ENCODE measurements at places on chromosomes 13 and 19.

- DNase-seq = no peak
Measured at GRCh38 chr13:80603351-80603750, 262.4 kb upstream of the SPRY2 start.

DNA sequence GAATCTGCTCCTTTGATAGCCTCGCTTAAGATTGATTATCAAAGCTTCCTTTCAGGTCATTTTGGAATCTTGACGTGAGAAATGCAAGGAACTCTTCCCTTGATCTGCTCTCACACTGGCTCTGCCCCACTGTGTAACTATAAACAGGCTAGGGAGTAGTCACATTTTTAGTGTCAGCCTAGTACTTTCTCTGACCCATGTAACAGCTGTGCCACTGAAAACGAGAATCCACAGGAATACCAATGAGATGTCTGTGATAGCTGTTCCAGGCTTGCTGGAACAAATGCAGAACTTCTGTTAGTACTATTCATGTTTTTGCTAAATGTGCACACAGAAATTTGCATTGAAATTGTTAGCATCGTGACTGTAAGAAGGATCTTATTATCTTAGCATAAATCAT lies 221.3 kb downstream of the MYO16 start:
- DNase-seq = no peak

DNA sequence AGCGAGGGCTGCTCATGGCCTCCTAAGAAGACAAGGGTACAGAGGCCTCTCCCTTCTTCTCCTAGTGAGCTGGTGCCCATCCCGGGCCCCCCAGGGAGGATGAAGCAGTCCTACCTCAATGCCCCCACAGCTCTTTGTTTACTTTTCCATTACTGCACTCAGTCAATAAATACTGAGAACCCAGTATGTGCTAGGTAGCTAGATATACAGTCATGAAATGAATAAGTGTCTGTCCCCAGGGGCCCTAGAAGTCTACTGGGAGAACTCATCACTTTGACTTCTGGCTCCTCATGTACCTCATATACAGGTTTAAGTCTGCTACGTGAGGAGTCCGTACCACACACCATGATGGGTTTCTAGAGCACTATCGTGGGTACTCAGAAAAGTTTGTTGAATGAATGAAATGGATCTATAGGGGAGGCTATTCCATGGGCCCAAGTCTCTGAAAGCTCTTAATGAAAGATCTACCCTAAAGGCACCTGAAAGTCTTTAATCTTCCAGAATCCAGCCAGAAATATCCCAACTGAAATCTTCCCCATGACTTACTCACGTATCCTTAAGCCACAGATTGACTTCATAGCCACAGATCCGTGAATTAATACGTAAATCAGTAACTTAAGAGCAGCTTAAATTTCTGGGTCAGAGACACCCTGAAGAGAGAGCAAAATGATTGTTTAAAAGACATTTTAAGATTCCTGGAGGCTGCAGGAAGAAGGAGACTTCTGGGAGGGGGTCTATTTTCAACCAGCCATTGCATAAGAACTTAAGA lies 51.6 kb upstream of the POMP start:
- no peak for DNase-seq

DNA sequence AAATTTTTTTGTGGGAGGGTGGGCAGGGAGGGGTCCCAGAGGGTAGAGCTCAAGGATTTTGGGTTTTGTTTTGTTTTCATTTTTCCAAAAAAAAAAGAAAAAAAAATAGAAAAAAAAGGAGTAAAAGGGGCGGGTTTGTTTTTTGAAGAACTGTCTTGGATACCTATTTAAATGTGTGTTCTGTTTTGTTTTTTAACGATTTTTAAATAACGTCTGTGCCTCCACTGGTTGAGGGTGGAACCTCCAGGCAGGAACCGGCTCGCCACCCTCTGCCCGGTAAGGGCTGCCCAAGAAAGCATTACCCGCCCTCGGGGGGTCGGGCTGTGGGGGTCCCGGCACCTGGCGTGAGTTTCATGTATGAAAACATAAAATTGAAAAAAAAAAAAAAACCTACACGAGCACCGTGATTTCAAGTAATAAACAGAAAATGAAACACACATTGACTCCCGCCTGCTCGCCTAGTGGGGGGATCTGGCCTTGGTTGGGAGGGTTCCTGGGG lies 10.4 kb downstream of the MIDN start:
- DNase-seq = no peak

- no peak for DNase-seq
Measured at GRCh38 chr19:51816711-51817110, 21.8 kb downstream of the FPR3 start.

DNA sequence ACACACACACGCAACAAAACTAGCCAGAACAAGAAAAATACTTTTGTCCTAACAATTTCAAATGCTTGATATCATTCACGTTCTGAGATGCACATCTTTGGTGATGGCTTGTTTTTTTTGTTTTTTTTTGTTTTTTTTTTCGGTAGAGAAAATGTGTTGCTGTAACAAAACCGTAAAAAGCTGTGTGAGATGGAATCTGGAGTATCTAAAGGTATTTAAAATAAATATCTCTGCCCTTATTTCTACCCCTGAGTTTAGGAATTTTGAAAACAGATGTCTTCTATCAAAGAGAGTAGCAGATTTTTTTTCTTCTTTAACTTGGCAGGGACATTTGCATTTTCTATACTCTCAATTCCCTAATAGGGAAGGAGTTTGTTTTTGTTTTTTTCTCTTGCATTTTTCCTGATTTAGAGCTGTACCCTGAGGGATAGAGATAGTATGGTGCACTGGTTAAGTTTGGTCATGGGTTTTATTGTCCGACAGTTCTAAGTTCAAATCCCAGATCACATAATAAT lies 446.6 kb downstream of the KLF5 start:
- no peak for DNase-seq

DNA sequence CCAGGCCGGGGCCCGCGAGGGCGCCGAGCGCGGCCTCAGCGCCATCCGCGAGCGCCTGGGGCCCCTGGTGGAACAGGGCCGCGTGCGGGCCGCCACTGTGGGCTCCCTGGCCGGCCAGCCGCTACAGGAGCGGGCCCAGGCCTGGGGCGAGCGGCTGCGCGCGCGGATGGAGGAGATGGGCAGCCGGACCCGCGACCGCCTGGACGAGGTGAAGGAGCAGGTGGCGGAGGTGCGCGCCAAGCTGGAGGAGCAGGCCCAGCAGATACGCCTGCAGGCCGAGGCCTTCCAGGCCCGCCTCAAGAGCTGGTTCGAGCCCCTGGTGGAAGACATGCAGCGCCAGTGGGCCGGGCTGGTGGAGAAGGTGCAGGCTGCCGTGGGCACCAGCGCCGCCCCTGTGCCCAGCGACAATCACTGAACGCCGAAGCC lies 3.3 kb downstream of the APOE start:
- DNase-seq = no peak

DNA sequence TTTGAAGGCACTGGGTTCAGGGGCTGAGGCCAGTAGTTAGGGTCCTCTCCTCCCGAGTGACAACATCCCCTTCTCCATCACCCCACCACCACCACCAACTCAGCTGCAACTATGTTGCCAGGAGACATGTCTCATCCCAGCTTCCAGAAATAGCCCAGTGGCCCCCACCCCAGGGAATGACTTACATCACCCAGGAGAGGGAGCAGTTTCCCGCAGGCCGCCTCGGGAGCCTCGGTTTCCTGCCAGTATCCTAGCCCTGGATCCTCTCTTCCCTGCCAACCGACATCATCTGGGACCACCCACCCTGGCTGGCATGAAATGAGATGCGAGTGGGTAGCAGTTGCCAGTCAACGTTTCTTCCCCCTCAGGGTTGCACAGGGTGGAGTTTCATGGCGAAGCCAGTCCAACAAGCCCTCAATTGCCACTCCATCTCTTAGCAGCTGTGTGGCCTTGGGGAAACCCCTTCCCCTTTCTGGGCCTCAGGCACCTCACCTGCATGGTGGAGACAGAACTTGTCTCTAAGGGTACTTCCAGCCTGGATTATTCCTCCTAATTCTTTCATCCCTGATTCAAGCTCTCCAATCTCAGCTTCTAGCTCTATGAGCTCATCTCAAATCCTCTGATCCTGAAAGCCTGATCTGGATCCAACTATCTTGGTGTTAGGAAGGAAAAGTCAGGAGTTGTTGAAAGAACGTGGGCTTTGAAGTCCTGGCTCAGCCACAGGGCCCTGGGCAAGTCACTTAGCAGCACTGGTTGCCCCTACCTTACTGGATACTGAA lies 3.9 kb upstream of the GSK3A start:
- no peak for DNase-seq

GRCh38 chr19:7377196-7377595 lies 28.5 kb downstream of the ARHGEF18 start:
- DNase-seq = no peak

DNA sequence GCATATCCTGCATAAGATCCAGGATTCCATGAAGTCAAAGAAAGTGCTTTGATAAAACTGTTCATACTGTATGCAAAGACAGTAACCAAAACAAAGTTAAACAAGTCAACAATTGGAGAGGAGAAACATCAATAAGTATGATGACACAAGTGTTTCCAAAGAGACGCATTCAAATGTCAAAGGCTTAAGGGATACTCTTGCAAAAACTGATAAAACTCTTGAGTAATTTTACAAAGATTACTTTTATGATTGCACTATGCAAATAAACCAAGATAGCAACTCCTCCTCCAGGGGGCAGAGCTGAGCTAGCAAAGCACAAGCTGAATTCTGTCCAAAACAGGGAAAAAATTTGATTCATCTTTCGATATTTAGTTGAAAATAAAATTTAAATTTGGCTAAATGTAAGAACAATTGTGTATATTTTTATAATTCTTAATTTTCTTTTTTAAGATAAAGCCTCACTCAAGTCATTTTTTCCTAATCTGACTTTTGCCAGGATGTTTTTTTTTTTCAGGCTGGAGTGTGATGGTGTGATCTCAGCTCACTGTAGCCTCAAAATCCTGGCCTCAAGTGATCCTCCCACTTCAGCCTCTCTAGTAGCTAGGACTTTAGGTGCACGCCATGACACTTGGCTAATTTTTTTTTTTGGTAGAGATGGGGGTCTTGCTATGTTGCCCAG lies 84.0 kb downstream of the MZT1 start:
- peak; percentile 29 for DNase-seq

DNA sequence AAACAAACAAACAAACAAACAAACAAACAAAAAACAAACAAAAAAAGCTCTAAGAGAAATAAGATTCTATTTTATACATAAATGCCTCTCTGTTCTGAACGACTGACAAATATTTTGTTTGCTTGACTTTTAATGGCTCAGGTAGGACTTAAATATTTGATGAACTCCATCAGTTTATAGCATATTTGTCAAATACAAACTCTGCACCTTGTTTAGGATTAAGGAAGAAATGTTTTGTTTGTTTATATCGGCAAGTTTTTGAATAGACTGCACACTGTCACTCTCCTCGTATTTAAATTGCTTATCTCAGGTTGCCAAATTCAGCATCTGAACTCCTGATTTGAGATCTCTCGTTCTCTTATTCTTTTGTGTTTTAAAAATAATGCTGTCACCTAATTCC lies 1499.7 kb upstream of the SLC10A2 start:
- DNase-seq = no peak

DNA sequence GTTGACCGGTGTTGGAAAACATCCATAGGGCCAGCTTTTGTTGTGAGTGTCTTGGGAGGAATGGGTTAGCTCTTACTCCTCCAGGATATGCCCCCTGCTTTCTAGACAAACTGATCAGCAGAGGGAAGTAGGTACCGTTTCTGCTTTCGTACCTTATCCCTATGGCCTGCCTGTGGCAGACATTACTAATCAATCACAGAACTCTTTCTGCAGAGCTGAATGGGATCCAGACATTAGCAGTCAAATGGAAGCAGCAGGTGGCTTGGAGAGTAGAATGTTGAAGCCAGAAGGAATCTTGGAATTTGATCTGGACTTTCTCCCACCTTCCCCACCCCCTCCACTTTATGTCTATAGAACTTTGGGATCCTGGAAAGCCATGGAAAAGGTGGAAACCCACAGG lies 17.1 kb downstream of the NWD1 start:
- no peak for DNase-seq

DNA sequence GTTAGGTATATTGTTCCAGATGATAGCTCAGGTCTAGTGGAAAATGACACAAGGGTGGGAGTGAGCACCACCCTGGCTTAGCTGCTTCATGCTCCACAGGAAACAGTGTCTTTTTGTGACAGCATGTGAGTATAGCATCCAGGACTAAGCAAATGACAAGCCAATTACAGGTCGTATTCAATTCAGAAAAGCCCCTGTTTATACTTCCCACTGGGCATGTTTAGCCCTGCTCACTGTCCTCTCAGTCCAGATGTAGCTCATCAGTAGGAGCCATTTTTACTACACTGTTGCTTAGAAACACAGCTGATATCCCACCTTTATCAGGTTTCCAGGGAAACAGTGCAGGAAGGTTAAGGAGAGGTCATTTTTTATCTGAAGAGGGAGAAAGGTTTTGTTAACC lies 8.0 kb downstream of the ABHD13 start:
- DNase-seq = no peak

DNA sequence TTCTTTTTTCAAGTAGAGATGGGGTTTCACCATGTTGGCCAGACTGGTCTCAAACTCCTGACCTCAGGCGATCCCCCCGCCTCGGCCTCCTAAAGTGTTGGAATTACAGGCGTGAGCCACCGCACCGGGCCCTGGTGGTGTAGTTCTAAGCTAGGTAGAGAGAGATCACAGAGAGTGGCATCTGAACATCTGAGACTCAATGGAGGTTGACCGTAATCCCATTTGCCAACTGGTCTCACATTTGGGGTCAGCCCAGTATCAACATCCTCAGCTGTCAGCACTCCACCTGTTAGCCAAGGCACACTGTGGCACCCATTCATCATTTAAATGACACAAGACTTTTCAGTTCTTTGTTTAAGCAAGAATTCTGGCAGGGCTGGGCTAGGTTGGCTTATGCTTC lies 8.1 kb downstream of the SELENOW start:
- no peak for DNase-seq

- no peak for DNase-seq
Measured at GRCh38 chr13:99867535-99868257, 103.9 kb downstream of the ZIC5 start.

DNA sequence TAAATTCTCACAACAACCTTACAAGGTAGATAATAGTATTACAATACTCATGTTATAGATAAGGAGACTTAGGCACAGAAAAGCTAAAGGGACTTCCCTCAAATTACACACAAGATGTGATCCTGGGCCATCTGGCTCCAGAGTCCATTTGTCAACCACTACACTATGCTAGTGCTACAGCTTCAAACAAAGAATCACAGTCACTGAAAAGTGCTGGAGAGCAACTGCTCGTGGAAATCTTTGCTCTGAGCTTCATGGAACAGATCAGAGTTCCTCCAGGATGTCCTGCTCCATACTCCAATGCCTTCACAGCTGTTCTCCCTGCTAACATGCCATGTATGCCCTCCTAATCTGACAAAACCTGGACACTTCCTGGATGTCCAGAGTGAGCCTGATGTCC lies 271.2 kb downstream of the ENOX1 start:
- DNase-seq = no peak

DNA sequence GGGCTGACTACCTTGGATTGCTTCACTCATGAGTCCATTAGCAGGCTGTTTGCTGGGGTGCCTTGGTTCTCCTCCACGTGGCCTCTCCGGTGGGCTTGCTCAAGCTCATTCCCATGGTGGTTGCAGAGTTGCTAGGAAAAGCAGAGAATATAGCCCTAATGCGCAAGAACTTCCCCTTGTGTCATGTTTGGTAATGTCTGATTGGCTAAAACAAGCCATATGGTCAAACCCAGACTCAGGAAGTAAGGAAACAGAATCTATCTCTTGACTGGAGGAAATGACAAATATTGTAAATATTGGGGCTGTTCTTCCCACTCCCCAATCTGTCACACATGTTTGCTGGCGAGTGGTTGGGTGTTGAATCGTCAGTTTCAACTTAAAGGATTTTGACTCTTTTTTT lies 12.1 kb downstream of the NFILZ start:
- DNase-seq = no peak
